HuH-7 (cell line): ENCODE measurements at places on chromosomes 7 and 10.

- no peak for DNase-seq
These were observed 14.9 kb downstream of the MAD1L1 start for GRCh38 chr7:2217716-2218443.

GRCh38 chr7:129376076-129376777, 58.0 kb upstream of the STRIP2 start:
- DNase-seq = peak; percentile 45

DNA sequence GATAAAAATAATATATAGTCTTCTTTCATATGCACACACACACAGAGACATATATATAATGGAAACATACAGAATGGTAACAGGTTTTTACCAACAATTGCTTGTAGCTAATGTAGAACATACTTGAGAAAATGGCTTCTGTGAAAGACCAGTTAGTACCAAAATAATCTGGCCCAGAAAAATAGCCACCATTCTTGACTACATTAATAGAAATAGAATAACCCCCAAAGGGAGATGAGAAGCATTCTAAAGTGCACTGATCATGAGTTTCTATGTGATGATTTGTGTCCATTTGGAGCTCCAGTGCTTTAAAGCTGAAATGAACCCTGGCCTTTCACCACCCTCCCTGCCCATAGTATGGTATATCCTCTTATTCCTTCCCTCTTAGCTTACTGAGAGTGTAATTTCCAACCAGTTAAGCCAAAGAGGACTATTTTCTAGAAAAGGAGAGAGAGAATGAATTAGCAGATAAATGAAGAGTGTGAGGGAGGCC, 22.9 kb upstream of the IFIT2 start:
- DNase-seq = no peak

DNA sequence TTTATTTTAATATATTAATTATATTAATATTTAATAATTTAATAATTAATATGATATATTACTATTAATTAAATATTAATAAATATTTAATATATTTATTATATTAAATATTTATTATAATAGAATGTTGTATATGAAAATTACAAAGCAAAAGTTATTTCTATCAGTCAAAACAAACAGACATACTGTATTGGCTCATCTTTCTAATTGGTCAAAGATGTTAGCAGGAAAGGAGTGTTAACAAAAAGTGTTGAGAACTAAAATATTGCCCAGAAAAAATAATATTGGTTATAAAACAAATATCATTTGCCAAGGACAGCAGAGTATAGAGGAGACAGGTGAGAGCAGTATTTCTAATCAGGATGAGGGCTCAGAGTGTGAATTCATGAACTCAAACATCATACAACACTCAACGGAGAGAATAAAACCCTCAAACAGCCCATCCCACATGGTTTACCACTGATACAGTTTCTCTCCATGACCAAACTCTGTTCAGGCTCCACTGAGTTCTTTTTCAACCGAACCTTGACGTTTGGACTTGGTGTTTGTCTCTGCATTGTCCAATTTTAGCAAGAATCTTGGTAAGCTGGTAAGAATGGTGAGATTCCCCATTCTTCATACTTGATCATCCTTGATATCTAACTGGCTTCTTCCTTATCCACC, 58.0 kb downstream of the TSPAN12 start:
- DNase-seq = no peak

DNA sequence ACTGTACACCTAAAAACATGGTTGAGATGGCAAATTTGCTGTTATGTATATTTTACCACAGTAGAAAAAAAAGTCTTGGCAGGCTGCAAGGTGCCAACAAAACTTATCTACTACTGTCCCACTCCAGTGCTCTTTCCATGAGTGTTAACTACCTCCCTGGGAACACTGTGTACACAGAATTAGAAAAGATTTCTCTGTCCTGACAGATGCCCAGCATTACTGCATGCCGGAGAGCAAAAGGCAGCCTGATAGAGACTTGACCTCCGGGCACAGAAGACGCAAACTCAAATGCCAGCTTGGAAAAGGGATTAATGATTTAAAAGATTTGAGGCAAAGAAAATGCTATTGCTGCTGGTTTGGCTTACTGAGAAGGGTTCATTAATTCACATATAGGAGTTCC, 228.8 kb downstream of the TMEM178B start:
- no peak for DNase-seq

DNA sequence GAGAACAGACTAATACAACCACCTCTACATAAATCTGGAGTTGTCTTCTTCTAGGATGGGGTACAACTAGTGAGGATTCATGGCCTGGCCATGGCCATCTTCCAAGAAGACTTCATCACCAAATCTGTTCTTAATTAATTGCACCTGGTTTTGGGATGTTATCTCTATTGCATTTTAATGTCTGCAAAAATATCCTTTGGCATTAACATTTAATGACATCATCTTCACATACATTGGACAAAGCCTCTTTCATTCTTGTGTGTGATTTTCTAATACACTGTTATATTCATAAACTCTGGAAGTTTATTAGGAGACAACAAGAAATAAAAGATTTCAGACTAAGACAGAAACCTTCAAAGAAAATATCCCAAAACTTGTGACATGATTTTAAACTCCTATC, 124.2 kb upstream of the ABCB5 start:
- no peak for DNase-seq

DNA sequence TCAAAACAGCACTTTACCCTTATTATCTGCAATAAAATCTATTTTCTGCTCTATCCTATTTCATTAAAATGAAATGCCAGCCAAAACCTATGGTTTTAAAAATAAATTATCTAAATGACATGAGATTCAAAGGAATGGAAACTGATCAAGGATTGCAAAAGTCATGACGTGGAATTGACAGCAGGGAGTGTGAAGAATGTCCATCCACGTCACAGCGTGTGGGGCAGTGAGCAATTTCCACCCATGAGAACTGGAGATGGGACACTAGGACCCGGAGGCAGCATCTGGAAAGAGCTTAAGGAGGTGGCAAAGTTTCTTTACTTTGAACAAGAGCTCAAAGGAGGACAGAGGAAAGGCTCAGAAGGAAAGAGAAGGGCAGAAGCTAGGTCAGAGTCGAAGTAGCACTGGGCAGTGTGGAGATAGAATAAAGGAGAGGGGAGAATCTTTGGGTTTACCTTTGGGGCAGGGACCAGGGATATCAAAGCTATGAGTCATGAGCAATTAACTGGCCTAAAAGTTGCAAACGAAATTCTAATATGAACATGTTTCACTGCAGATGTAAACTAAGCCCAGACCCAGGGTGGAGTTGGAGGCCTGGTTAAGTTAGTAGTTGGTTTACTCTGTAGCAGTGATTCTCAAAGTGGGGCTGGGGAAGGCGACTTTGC, 24.9 kb upstream of the STK17A start:
- DNase-seq = no peak

DNA sequence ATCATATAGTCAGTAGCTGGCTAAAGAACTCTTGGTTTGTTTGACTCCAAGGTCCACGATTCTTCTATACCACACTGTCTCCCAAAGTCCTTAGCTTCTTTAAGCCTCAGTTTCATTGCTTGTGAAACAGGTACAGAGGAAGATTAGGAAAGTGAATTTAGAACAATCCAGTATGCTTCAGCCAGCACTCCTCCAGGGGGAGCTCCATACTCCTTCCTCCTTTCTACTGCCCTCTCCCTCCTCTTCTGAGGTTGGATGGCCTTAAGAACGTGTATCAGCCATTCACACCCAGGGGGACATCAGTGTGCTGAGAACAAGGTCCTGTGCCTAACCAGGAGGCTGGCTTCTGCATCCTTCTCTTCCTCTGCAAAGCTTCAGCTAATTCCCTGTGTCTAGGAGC, 54.8 kb upstream of the CALD1 start:
- peak; percentile 52 for DNase-seq

DNA sequence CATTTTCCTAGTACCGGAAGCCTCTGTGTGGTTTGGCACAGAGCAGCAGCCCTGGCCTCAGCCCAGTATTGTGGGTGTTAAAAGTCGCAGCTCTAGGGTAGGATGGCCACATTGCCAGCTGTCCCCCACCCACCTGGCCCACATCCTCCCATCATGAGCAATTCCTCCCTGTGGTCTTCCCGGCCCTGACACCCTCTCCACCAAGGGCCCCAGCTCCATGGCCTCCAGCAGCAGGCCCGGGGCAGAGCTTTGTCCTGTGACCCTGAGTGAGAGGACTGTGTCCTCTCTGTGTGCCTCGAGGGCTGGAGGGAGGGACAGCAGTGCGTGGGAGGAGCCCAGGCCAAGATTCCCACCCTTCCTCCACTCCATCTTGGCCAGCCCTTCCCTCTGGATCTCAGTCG, 93.7 kb downstream of the MYL10 start:
- DNase-seq = no peak

DNA sequence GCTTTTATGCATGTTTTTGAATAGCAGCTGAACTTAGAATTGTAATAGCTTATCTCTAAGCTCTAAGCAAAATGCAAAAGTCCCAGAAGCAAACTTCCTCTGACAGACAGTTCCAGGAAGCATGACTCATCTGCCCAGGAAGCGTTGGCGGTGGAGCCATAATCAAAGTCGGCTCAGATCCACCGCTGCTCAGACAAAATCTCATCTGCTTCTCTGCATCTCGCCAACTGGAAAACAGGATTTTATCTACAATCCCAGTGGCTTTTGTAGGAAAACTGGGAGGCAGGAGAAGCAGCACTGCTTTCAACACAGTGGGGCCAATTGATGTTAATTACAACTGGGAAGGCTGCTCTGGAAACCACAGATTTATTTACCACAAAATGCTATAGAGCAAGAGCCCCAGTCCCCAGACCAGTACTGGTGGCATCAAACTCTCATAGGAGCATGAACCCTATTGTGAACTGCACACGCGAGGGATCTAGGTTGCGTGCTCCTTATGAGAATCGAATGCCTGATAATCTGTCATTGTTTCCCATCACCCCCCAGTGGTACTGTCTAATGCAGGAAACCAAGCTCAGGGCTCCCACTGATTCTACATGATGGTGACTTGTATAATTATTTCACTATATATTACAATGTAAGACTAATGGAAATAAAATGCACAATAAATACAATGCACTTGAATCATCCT, 99.9 kb downstream of the CUBN start:
- no peak for DNase-seq

GRCh38 chr10:24307116-24307515, 98.2 kb downstream of the KIAA1217 start:
- DNase-seq = no peak

DNA sequence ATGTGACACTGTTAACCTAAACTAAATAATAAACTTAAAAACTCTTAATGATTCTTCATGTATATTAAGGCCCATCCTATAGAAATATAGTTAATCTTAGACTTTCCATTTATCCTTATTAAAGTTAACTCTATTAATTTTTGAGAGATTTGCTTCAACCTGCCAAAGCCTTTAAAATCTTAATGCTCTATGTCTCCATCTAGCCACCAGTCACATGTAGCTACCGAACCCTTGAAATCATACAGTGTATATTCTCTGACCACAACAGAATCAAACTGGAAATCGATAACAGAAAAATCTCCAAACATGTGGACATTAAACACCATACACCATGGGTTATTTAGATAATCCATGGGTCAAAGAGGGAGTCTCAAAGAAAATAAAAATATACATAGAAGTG, 51.9 kb downstream of the ASZ1 start:
- no peak for DNase-seq

DNA sequence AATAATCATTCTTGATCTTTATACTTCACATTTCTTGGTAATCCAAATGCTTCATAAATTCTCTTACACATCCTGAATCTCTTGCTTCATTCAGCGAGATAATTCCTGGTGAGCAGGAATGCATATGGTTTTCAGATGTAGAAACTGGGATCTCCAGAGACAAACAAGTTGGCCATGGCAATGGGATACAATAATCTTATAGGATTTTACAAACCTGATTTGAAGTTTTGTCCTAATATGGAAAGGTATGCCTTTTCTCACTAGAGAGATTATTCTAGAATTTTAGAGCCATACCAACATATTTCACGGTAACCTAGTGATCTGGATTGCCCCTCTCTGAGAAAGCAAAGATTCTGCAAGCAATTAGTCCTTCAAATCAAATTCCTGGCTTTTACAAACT, 13.1 kb upstream of the TRDMT1 start:
- no peak for DNase-seq

- DNase-seq = no peak
These were observed 61.7 kb upstream of the TES start for GRCh38 chr7:116148626-116149025.

DNA sequence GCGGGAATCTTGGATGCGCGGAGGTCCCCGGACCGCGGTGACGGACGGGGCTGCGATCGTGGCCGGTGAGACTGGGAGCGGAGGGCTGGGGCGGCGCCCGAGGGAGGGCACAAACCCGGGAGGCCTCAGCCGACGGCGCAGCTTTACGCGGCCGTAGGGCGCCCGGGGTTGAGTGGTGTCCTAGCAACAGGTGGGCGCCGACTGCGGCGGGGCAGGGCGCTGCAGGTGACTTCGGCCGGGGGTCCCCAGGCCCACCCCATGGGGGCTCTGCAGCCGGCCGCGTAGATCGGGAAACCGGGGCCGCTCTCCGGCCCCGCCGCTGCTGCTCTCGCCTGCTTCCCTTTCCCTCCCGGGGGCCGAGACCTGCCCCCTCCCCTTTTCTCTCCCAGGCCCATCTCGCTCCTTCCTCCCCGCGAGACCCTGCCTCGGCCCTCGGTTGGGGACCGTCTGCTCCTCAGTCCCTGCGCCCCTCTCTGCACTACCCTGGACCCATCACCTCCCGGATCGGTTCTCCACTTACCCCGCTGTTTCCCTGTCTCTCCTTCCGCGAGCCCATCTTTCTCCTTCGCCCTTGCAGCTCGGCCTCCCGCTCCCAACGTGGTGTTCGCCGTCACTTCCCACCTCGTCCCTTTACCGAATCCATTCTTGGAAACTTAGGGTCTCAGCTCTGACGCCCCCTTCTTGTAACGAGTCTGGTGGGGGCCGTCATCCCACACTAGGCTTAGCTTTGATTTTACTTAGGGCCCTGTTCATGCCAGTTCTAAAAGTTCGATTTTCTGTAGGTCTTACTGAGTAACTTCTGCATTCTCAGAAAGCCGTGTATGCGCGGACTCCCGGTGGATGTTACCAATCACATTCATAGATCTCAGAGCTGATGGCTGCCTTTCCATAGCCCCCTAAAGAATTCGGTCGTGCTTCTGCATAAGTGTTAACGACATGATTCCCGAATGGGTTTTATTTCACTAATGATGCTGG, 18.5 kb upstream of the ACBD5 start:
- DNase-seq = no peak

DNA sequence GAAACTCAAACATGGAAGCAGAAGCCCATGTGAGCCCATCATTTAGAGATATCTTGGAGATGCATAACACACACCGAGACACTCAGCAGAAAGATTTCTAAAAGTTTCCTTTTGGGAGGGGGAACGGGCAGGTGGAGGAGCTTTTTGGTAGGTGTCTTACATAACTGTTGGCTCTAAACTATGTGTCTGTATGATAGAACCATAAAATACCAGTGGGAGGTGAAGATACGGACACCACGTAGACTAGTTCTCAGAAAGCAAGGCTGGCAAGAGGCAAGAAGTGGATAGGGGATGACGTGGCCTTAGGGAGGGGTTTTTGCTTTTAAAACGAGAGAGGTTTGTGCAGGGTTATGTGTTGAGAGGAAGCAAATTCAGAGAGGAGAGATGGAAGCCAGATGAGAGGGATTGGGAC, 36.5 kb downstream of the IL15RA start:
- DNase-seq = no peak
